Stimulated activated naive CD4-positive, alpha-beta T cell (primary cell): ENCODE measurements at places on chromosomes 3 and 15.

GRCh38 chr3:152434142-152434541 is 165.4 kb downstream of the MBNL1 start:
- DNase-seq, result no peak

GRCh38 chr3:128800241-128801187 is 74.5 kb downstream of the RAB7A start:
- DNase-seq, result no peak

GRCh38 chr3:14471016-14471415 is 68.6 kb downstream of the SLC6A6 start:
- no peak for DNase-seq

DNA sequence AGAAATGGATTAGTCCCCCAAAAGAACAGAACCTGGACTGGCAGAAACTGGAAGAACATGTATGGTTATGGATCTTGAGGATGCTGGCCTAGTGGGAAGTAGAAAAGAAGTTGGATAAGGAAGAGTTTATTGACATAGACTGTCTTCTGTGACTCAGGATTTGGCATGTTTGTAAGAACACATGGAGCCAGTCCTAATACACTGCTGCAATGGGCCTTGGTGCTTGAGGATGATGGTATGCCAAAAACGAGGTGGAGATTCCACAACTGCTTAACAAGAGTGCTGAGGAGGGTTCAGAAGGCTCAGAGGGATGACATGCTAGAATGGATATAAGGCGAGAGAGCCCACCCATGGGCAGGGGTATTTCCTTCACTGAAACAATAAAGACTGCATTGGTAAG is 22.4 kb downstream of the LZTFL1 start:
- no peak for DNase-seq

GRCh38 chr3:178310949-178311348 is 225.3 kb upstream of the KCNMB2 start:
- DNase-seq, result no peak

DNA sequence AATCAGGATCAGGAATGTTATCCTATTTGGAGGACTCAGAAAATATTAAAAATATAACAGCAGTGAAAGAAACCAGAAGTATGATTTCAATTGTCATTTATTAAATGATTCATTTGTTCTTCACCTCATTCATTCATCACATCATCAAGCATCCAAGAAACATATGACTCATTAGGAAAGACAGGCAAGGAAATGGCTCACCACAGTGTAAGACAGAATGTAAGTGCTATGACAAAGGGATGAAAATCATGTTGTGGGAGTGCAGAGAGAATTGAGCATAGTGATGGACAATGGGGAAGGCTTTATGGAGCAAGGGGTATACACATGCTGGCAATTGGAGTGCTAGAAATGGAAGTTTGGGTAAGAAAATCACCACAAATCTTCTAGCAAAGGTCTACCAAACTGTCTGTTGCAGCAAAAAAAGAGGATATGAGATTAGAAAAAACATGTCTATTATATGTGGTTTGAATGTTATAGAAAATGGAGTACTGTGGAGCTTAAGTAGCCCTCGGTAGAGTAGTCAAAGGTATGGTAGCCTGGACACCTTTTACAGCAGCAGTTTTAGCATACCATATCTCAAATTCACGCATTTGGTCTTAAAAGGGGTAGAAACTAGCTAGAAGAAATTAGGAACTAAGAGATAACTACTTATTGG is 111.1 kb upstream of the GPR149 start:
- DNase-seq, result no peak

DNA sequence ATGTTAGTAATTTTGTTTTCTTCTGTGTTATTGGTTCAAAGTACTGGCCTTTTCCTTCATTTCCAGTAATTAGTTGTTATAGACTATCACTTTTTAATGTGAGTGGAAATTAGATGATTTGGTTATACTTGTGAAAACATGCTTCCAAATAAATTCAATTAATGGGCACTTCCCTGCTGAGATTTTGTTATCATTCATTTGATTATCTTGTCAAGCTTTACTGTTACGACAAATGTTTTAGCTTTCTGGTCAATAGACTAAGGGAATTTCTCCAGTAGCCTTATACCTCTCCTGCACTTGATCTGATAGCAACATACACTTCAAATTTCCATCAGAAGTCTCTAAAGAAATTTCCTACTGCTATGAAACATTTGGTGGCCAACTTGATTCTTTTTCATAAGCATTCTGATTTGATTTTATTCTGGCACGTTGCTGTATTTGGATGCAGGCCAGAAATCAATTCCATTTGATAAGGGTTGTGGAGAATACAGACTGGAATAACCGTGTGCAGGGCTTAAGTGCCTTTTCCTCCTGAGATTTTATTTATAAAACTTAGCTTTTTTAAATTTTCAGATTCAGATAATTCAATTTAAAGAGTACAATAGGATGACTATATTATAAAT is 573.8 kb upstream of the NAALADL2 start:
- no peak for DNase-seq

DNA sequence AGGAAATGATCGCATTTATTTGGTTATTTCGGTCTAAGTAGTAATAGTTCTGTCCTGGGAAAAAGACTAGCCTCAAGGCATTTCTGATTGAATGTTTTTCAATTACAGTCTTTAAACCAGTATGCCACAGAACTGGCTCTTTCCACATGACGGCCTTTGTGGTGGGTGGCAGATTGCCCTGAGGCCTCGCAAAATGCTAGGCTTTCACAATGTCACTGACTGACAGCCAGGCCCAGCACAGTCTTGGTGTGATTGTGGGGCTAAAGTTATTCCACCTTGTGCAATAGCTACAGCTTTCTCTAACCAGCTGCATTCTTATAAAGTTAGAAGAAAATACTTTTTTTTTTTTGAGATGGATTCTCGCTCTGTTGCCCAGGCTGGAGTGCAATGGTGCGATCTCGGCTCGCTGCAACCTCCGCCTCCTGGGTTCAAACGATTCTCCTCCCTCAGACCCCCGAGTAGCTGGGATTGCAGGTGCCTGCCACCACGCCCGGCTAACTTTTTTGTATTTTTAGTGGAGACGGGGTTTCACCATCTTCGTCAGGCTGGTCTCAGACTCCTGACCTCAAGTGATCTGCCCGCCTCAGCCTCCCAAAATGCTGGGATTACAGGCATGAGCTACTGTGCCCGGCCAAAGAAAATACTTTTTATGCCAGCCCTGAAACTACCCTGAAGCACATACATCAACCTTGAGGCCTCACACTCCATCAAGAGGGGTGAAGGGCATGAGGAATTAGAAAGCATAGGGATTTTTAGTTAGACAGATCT is 2.5 kb upstream of the ADIPOQ start:
- DNase-seq, result no peak

GRCh38 chr3:106290304-106290997 is 421.6 kb upstream of the CBLB start:
- DNase-seq, result no peak

GRCh38 chr3:45034612-45035252 is 8.6 kb downstream of the CLEC3B start:
- no peak for DNase-seq

- no peak for DNase-seq
These were observed 95.1 kb upstream of the MYZAP start for GRCh38 chr15:57496594-57496945.

DNA sequence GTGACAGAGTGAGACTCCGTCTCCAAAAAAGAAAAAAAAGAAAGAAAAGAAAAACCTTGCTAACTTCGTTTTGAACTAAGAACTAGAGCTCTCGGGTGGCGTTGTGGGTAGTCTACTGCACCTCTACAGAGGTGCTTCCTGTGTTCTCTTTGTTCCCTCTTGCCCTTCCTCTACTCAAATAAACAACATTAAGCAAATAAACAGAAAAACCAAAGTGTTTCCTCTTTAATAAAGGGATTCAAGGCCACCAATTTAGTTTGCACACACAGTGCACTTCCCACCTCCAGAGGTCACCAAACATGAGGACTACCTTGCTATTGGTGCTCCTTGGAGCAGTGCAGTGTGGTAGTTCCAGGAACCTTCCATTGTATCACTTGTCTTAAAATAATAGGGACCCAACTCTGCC is 354.2 kb upstream of the TBL1XR1 start:
- DNase-seq, result no peak

DNA sequence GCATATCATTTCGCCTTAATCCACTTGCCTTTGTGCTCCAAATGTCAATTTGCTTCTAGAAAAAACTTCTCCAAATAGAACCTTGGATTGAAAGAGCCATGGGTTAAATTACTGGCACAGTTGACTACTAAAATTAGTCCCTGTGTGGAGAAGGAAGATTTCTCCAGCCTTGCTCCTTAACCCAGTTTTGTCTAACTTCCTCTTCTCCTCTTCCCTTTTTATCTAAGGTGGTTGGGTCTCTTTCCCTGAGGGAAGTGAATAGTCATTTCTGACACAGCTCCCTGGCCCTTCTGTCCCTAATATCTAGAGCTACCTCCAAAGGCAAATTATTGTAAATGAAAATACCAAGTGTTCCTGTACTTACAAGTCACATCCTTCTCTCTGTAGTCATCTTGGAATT is 527.9 kb upstream of the TBL1XR1 start:
- DNase-seq, result no peak

DNA sequence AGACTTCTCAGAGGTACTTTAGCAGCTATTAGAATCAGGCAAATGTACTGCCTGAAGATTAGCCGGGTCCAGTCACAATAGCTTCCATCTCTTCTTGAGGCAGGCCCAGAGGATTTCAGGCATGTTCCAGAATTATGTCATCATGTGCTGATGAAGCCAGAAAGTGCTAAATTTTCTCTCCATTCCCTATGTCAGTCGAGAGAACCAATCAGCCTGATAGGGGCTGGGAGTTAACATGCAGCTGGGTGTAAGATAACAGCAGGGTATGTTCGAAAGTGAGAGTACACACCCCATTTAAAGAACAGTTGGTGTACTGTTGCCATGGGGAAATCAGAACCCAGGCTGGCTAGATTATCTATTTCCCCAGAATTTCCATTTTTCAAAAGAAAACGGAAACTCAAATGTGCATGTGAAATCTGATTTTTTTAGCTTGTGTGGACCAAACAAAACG is 48.7 kb downstream of the MYH15 start:
- no peak for DNase-seq

DNA sequence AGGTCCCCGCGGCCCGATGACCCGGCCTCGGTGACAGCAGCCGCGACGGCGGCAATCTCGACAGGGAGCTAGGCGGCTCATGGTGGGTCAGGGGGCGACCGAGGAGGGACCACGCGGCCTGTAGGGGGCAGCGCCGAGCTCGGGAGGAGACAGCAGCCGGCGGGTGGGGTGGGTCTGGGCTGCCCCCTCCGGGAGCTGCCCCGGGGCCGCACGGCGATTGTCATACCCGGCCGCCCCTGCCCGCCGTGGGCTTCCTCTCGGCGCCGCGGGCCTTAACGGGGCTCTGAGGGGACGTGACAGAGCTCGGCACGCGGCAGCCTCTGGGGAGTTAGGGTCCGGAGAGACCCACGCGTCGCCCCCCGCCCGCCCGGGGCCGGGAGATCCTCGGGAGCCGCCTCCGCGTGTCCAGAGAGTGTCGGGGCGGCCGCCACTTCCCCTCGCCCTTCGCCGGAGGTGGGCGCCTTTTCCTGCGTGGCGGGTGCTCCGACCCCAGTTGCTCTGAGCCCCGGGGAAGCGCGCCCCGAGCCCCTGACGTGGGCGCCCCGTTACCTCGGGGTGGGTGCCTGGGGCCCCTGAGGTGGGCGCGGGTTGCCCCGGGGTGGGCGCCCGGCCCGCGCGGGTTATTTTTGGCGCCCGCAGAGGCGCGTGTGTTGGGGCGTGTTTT is 539 bp upstream of the PLCL2 start:
- peak; percentile 79 for DNase-seq

DNA sequence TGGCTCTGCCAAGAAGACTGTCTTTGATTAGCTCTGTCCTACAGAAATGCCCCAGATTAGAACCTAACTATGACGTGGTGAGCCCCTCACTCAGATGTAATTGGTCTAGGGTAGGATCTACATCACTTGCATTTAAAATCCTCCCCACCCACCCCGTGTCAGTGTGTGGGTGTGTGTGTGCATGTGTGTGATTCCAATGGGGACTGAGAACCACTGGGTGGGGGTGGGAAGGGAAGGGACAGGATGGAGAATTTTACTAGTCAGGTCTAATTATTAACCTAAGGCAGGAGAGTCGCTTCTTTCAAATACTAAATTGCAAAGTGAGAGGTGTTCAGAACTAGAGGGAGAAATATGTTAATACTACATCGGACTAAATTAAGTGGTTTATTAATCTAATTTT is 91.7 kb downstream of the TBL1XR1 start:
- no peak for DNase-seq

DNA sequence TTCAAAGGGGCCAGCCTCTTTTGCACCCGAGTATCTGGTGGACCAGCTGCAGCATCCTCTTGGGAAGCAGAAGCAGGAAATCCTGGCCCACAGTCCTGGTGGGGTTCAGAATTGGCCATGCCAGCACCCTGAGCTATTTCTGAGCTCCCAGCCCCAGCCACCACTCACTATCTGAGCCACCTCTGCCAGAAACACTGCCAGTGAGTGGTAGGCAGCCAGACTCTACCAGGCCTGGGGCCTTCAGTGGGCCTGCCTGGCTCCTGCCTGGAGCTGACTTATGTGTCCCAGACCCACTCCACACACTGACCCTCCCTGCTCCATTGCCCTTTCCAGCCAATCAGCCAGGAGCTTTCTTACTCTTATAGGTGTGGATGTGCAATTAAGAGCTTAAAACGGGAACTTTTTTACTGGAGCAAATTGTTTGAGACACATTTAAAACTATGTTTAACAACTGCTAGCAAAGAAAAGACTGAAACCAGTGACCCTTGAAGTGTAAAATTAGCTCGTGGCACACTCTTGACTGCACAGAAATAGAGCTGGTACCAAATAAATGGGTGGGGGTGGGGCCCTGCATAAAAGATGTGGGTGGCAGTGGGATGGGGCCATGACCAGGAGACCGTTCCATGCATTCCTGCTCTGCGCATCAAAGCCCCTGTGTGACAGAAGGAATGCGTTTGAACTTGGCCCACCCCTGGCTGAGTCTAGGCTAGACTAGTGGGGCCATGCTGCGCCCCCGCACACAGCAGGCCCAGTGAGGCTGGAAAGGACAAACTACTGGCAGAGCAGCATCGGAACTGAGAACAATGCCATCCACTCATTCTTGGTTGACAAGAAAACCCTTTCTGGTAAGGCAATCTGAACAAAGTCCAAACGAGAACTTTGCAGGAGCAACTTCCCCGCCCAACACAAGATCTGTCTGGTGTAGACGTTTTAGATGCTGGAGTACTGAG is 48.0 kb downstream of the CTNNB1 start:
- DNase-seq, result no peak

DNA sequence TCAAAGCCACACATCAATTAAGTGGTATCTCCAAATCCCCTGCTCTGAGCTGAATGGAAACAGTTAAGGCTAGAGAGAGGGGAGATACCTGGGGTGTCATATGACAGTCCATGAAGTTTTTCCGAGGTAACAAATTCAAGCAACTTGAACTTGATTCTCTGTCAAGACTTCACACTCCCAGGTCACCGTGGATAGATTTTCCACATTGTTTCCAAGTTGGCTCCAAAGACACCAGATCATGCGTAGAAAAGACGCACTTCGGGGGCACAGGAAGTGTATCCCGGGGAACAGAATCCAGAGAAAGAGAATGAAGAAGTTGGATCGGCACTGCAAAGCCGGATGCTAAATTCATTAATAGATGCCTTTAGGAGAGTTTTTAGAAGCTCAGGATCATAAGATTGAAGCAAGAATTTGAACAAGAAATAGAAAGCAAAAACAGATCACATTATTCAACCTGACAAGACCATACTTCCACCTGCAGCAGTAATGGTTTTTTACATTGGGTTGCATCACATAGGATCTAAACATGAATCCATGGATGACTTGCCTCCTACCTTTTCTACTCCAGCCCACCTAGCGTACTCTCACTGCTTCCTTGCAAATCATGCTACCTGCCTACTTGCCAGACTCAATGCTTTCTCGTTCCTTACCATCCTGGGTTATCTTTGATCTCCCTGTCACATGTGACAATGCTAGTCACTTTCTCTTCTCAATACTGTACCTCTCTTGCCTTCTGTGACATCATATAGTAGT is 253.0 kb upstream of the ADAMTS9 start:
- no peak for DNase-seq

- DNase-seq, result no peak
These were observed 7.6 kb downstream of the MAN2A2 start for GRCh38 chr15:90910441-90911301.
